ENCODE measurements at places on chromosomes 4 and X.
A peak's percentile ranks its signal among the peaks of the same experiment; 100 is the strongest.

DNA sequence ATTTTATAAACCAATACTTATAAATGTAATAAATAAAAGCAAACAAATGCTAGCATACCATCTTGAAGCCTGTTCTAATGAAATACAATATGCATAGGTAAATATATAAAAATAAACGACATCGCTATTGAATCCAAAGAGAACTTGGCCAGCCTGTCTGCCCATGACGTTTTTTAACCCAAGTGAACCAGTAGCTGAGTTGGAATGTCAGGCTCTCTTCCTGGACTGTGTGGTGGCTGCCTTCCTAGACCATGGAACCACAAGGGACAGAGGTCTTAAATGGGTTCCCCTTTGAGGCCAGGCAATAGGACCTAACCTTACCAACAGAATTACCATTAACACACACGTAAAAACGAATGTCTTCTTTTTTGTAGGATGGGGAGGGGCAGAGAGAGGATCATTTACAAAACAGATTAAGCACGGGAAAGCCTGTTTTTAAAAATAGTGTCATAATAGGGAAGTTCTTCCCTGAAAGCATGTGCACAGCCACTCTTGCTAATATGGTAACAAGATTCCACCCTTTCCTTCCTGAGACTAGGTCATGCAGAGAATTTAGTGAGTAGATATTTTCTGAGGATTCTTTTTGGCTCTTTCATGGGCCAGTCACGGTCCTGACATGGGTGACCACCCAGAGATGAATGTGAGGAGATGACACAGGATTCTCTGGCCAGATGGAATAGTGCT, 69.4 kb upstream of the ACSL1 start:
- DNase-seq = peak; percentile 37

DNA sequence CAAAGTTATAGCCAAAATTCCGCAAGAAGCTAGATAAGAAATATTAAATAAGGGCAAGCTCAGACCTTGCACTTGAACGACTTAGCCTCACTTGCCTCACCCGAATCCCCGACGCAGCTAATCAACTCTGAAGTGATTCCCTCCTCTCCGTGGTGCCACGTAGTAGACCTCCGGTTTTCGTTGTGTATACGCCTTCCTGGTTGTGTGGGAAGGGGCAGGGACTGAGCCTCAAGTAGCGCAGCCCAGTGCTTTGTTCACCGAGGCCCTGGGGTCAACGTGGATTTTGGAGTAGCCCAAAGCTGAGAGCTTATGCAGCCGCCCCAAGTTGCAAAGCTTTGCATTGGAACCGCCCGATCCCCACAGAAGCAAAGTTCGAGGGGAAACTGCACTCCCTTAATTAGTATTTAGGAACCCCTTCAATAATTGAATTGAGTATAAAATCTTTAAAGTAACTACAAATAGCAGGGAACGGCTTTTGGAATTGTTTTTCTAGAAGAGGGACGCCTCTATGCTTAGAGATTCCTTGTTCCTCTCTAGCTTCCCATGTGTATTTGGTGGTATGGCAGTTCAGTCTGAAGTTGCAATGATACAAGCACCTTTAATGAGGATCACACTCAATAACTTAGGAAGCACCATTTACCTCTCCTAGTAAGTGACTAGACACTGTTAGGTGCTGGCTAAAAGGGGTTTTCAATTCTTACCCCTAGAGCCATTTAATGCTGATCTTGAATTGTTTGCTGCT, 55.7 kb downstream of the LINC00632 start:
- DNase-seq = no peak

DNA sequence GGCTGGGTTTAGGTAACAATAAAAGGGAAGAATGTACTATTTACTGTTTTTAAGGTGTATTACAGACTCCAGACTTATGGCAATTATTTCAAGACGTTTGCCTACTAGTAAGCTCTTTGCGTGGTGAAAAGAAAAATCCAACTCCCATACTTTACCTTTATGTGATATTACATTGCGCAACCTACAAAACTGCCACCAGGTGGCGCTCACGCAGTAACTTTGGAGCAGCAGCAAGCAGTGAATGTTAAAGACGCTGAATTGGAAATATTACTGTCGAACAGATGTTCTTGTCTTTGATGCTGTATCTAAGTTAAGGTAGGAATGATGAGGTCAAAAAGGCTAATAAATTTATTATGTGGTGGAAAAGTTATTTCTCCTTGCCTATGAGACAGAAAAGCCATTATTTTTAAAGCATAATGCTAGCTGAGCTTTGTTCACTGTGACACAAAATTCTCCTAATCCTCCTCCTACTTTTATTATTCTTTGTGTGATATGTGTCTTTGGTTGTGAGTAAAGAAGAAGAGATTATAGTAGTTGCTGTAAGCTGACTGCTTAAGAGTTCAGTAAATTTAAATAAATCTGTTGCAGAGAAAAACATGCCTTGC, 1099.8 kb upstream of the TENM3 start:
- peak; percentile 72 for DNase-seq

DNA sequence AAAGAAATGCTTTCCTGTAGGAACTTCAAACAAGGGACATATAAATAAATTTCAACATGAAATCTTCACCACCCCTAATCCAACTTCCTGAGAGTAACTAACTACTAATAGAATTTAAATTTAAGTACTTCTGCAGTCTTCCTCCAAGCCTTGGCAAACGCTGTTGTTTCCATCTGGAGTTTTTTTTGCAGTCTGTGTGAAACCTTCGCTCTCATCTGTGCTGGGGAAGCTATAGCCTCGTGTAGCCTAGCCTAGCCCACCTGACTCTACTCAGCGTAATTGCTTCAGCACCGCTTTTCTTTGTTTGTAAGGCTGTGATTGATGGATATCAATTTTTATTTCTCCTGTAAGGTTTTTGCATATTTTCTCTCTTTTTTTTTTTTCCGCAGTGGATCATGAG, 30.9 kb downstream of the STOX2 start:
- DNase-seq = no peak

DNA sequence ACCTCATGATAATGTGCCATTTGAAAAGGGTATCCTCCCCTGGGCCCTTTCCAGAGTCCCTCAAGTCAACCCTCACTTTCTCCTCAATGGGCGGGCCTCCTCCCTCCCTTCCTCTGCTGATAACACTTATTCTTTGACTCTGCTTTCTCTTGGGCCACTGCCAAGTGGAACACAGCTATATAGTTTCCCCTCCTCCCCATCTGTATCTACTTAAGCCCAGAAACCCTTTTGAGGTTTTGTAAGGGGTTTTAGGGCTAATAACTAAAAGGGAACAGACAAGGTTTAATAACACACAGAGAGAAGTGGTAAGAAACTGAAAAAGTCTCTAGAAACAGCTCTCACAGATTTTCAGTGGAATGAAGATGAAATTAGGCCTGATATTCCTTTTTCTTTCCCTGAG, 116.7 kb downstream of the GPC3 start:
- no peak for DNase-seq

DNA sequence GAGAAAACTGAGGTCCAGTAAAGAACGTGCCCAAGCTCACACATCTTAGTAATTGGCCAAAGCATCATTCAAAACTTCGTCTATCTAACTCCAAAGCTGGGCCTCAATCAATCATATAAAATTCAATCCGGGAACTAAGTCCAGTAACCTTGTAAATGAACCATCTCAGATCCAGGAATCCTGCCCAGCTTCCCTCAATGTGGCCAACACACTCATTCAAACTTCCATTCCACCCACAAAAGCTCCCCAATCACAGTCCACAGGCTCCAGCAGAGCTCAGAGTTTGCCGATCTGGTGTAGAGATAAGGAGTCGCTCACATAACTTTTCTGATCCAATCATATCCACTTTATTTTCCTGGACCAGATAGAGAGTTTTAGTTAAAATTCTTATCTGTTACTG, 144.8 kb downstream of the SPATA18 start:
- DNase-seq = no peak

DNA sequence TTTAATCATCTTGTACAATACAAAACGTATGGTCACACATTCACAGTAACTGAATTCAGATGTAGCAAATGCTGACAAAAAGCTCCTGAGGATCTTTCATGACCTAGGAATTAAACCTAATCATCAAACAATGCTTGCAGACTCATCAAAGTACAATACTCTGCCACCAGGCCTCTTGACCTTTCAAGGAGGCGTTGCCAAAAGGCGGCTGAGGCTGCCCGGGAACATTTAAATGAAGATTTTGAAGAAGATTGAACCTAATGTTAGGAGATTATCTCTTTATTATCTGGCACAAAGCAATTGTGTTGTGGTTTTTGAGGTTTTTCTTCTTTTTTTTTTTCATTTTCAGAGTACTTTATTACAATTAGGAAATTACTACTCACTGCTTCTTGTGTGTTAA, 340.5 kb downstream of the GALNTL6 start:
- DNase-seq = no peak

DNA sequence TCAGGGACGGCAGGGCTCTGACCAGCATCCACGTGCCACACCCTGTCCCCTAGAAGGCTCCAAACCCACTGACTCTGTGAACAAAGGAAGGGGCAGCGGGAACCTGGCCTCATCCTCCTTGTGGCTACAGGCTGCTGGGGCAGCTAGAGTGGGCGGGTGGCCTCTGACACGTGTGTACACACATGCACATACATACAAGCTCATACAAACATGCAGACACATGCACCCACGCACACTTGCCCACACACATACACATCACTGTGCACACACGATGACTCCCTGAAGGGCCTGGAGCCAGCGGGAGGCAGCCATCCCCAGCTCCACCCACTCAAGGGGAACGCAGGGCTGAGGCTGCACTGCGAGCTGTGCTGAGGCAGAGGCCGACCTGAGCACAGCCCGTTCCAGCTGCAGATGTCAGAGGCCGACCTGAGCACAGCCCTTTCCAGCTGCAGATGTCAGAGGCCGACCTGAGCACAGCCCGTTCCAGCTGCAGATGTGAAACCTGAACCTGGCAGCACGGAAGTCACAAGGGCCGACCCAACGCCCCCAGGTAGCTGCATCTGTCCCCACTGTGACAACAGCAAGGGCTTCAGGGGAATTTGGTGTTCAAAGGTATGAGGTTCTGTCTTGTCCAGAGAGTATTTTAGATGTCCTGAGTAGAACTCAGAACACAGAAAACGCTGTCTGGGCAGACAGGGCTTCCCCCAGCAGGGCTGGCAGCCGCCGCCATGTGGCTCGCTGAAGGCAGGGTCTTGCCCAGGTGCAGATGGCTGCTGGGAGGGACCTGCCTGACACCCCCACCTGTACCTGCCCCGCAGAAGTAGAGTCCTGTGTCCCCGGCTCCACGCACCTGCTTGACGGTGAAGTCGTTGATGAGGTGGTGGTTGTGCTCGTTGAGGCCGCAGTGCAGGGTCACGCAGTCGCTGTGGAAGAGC, 33.5 kb downstream of the CTBP1 start:
- no peak for DNase-seq

- DNase-seq = no peak
Observed at GRCh38 chrX:1071351-1071750, 141.1 kb downstream of the CRLF2 start.

GRCh38 chr4:4719436-4719835, 140.0 kb upstream of the MSX1 start:
- DNase-seq = no peak

- DNase-seq = no peak
Observed at GRCh38 chr4:187972135-187972534, 23.4 kb upstream of the ZFP42 start.

DNA sequence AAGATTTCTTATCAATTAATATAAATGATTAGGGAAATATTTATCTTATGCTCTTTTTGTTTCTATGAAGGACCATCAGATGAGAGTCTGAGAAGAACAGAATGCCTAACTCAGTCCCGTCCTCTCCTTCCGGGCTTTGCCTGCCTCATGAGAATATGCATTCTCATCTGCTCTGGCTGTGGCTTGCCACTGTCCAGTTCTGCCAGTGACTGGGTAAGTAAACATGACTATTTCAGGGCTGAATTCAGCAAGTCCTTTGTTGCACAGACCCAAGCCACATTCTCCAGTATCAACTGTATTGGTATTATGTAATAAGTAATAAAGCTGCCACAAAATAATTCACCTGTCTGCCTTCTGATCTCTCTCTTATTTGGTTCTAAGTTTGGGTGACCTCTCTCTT, 110.7 kb downstream of the WDFY3 start:
- DNase-seq = no peak

DNA sequence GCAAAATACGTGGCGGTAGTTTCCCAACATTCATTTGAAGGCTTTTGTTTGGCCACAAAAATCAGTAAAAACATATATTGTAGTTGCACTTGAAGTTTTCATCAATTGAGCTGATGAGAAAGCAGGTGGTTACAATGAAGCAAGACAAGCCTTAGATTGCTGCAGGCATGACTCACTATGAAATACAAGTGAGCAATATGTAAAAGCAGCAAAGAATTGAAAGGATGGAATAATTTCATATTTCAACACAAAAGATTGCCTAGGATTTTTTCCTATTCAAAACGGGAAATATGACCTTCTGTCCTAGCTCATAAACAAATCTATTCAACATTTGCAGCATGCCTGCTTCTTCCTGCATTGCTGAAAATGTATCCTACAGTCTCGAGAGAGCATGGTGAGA, 190.9 kb upstream of the BANK1 start:
- DNase-seq = peak; percentile 5

DNA sequence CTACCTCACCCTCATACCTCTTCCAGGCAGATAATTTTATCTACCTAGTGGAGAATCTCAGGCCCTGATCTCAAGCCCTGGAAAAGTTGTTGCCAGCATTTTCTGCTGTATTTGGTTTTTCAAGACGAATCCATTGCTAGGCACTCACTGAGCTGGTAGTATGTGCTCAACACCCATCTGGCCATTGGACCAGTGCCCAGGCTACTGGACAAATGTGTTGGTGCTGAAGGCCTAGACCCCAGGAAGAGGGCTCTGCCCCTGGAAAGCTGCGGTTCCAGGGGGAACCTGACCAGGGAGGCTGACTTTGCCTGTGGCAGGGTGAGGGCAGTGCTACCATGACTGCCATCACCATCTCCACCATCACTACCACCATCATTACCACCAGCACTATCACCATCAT, 72.4 kb downstream of the PSAPL1 start:
- no peak for DNase-seq

DNA sequence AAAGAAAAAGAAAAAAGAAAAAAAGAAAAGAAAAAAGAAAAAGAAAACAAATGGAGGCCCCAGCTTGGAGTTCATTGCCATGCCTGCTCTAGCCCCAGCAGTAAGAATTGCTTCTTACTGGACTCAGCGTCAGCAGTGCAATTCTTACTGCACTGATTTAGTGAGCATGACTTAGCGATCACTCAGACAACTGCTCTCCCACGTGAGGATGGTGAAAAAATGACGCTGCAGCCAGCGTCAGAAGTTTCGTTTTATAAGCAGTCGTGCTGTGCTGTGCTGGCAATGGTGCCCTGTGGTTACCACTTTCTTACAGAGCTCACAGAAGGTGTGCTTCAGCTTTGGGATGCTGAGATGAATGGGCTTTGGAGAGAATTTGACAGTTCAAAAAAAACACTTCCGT, 68.3 kb upstream of the DDX3X start:
- peak; percentile 14 for DNase-seq

DNA sequence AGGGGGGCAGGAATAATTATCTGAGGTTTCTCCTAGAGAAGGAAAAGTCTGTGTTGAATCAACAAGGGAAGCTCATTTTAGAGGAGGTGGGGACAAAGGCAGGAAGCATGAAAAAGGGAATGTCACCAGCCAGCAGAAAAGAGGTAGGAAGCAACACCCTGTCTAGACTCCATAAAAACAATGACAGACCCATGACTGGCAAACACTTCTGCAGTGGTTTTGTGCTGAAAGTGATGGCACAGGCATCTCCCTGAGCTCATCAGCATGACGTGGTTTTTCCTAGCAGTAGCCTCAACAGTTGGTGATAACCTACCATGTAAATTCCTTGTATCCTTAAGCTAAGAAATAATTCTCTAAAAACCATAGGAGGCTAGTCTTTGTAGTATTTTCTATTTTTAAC, 110.7 kb upstream of the GALNT7 start:
- DNase-seq = no peak

GRCh38 chrX:85391185-85391877, 11.9 kb upstream of the POF1B start:
- DNase-seq = no peak

Data from NB4 (cell line).